ENCODE measurements at places on chromosomes 11 and 22.

DNA sequence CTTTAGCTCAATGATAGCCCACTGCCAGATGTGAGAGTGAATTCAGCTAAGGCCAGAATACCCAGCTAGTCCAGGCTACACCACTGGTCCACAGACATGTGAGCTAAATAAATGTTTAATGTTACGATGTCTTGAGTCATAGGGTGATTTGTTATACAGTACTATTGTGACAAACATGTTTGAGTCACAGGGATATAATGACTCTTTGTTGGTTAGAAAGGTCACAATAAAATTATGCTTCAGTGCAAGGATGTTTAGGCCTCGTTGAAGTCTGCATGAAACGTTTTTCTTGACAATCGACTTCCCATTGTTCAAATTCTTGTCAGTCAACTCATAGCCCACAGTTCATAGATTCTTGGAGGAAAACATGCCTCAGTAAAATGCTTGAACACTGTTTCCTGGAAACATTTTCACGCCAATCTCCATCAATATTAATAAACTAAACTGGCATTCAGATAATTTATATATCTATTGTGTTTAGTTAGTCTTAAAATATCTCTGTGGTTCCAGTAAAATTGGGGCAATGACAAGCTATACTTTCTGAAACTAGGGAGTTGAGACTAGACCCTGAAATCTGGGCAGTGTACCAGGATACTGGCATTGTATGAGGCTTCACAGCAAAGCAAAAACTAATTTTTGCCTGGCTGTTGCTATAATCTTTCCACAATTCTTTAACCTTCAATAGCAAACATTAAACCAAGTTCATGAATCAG, 650.8 kb upstream of the KIRREL3 start:
- DNase-seq, result peak; percentile 90

DNA sequence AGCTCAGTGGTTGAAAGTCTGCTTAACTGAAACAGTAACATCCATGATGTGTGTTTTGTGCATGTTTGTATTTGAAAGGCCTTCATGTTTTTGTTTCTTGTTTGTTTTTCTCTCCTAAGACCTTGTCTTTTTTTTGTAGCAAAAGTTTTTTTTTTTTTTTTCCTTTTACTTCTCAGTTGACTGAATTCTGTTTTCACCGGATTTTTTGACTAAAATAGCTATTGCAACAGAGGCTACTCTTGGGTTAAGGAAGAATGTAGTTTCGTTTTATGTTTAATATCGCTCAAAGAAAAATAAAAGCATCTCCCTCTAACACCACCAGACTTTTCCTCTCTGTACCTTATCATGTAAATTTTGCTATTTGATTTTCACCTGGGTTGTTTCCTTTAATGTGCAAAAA, 15.1 kb downstream of the APOL6 start:
- DNase-seq, result no peak

DNA sequence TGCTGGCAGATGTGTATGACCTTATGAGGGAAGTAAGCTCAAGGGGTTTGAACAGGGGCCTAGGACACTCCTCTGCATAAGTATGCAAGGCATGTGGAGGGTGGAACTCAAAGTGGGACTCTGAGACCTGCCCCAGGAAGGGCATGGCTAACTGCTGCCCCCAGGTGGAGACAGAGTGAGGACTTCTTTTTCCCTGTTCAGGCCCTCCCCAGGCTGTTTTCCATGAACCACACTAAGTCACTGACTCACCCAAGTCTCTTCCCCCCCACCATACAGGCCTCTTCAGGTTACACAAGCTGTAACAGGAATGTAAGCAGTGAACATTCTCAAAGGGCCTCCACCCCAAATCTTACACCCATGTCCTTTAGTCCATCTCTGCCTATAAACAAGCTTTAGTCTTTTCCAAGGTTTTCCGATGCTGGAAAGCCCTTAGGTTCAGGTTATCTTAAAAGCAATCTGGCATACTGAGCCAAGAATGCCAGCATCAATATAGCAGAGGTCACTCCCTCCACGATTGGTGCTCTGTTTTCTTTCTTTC, 13.1 kb downstream of the EEF1G start:
- DNase-seq, result peak; percentile 98

DNA sequence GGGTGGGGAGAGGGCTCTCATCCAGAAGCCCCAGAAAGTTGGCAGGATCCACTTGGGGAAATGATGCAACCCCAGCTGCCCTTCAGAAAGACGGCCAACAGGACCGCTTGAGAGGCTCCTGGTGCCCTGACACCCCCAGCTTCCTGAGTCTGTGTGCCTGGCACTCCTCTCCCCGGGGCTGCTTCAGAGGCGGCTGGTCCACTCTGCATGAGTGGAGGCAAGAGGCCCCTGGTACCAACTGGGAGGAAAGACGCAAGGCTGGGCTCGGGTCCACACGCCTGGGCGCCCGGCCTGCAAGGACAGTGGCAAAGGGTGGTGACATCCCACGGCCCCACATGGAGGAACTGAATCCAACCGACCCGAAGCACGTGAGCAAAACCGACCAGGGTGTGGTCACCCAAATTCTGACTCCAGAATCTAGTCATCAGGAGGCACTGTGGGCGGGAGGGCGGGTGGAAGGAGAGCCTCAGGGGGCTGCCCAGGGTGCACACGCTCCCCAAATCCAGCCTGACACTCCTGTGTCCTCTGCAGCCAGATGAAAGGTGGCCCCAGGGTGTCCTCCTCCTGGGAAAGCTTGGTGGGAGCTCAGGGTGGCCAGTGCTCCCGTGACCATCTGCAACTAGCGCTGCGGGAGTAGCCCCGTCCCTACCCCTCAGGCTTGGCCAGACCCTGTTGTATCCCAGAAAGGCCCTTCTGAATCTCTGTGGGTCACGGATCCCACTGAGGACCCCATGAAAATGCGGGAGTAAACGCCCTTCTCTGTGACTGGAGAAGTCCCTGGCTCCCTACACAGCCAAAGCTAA, 3.7 kb downstream of the RNH1 start:
- peak; percentile 18 for DNase-seq

GRCh38 chr11:134949121-134950090, 537.4 kb upstream of the B3GAT1 start:
- peak; percentile 87 for DNase-seq

GRCh38 chr11:9566561-9567063, 6.9 kb upstream of the WEE1 start:
- DNase-seq, result peak; percentile 40

GRCh38 chr11:128544471-128545051, 42.8 kb downstream of the ETS1 start:
- peak; percentile 51 for DNase-seq

- DNase-seq, result no peak
Measured at GRCh38 chr11:87574193-87574592, 536.5 kb downstream of the TMEM135 start.

- no peak for DNase-seq
Measured at GRCh38 chr11:85809863-85810262, 1.1 kb downstream of the SYTL2 start.

- DNase-seq, result peak; percentile 28
Measured at GRCh38 chr11:14318581-14318981, 40.4 kb downstream of the RRAS2 start.

DNA sequence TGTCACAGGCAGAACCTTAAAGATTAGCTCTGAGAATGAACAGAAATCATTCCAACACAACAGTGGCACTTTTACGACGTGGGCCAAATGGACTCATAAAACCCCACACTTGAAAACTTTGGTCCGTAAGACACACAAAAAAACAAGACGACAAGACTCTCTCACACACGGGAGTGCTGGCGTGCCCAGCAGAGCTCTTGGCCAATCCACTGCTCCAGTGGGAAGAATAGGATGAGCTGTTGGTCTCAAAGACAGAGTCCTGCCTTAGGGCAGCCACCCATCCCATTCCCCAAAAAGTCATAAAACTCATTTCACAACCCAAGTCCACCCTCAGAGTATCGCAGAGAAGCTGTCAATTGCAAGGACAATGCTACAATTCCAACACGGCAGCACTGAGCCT, 18.2 kb downstream of the LARGE1 start:
- no peak for DNase-seq

- peak; percentile 65 for DNase-seq
Measured at GRCh38 chr11:78045851-78046485, 17.7 kb upstream of the THRSP start.

GRCh38 chr22:39343259-39344045, 6.3 kb upstream of the SYNGR1 start:
- DNase-seq, result peak; percentile 50

- peak; percentile 84 for DNase-seq
Measured at GRCh38 chr11:69010964-69011623, 2.0 kb downstream of the MRGPRF start.

GRCh38 chr11:23473782-23474181, 613.5 kb upstream of the CCDC179 start:
- peak; percentile 10 for DNase-seq

- no peak for DNase-seq
Measured at GRCh38 chr11:2804189-2804588, 81.4 kb downstream of the CDKN1C start.

GRCh38 chr11:803770-804598, 1.0 kb downstream of the PIDD1 start:
- DNase-seq, result no peak

- DNase-seq, result no peak
Measured at GRCh38 chr22:49963647-49964026, 3.1 kb downstream of the PIM3 start.

DNA sequence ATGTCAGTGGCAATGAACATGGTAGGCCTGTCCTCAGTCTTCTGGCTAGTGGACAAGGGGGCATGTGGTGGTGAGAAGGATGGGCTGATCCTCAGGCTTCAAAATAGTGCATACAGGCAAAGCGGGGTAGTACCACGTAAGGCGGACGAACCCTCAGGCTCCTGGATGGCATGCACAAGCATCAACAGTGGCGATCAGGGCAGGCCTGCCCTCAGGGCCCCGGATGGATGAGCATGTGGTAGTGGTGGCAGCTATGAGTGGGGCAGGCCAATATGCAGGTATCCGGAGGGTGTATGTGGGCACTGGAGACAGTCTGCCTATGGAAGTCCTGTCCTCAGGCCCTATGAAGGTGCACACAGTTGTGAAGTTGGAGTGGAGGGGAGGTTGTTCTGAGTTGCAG, 163.8 kb downstream of the GUCY1A2 start:
- no peak for DNase-seq

- no peak for DNase-seq
Measured at GRCh38 chr11:7170431-7170830, 81.3 kb upstream of the SYT9 start.

GRCh38 chr11:106474274-106474673, 396.8 kb downstream of the AASDHPPT start:
- DNase-seq, result no peak

GRCh38 chr22:31869739-31870138, 74.6 kb upstream of the YWHAH start:
- DNase-seq, result no peak

DNA sequence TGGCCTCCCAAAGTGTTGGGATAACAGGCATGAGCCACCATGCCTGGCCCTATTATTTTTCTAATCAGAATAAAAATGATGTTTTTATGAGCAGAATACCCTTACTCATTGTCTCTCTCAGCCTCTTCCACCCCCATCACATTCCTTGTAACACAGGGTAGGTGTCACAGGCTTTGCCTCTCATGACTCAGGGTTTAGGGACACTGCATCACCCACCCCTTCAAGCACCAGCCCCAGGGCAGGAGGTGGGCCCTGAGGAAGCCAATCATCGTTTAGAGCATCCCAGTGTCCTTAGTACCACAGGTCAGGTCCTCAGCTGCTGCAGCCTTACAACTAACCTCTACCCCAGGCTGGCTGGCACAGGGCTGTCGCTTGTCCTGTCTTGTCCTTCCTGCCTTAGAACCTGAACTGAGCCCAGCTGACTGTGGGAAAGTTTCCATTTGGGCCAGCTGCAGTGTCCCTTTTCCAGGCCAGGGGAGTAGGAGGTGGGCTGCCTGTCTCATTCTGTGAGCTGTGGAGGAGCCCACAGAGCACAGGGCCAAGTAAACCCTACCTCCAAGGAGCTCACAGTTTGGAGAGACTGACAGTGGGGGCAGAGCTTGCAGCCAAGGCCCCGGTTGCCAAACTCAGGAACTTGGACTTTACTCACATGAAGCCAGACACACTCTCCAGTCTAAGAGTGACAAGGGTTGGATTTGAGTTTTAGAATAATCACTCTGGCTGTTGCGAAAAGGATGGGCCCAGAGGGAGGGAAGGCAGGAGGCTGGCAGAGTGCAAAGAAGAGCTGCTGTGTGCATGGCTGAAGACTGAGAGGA, 19.5 kb upstream of the UVRAG start:
- no peak for DNase-seq
